ENCODE measurements at places on chromosomes 4 and X.

- DNase-seq = no peak
These were observed 236.1 kb downstream of the PARM1 start for GRCh38 chr4:75169020-75169419.

DNA sequence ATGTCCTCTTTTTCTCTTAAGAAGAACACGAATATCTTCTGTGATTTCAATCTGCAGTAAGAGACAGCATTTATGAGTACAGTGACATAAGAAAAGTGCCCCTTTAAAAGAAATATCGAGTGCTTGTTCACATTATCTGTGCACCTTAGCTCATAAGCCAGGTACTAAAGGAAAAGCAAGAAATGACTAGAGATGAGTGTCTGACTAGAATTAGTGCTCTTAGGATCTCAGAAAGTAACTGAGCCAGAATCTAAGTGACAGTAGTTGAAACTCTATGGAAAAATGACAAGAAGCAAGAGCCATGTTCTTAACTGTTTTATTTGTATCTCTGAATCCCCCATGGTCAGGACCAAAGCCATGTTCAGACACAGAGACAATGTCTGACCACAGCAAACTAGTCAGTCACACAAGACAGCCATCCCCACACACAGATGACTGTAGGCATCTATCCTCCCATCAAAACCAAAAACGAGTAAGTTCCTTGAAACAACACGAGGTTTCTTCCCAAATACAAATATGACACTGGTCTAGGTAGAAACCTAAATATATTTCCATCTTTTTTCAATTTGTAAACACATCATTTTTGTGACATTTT is 36.8 kb downstream of the ACSL4 start:
- DNase-seq = no peak

DNA sequence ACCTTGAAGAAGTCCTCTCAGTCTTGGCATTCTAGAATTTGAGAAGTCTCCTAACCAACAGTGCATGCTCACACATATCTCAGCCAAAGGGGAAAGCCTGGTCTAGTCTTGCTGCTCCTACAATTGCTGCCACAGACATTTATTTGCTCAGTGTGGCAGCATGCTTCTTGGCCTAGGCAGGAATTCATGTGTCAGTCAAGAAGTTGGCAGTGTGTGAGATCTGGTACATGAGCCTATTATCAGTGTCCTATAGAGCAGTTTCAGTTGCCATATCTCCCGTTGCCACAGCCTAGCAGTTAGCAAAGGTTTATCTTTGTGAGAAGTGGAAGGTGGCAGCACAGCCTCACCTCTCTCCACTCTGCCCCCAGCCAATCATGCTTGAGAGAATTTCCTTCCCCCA is 176.9 kb upstream of the ARHGEF9 start:
- DNase-seq = no peak

GRCh38 chr4:39712819-39713607 is 15.1 kb downstream of the UBE2K start:
- no peak for DNase-seq

DNA sequence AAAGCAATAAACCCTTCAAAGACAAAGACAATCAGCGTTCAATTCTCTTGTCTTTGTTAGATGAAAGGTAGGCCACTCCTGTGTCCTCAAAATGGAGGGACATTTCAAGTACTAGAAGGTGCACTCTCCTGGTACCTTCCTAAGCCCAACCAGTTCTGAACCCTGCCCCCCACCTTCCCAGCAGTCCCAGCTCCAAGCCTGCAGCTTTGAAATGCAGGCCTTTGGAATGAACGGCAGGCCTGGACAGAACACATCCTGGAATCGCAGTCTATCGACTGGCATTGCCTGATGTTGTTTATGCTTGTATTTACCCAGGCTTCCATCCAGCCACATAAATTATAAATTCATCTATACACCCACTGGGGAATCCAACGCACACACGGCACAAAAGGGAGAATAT is 47.4 kb downstream of the RASGEF1B start:
- peak; percentile 10 for DNase-seq

- DNase-seq = no peak
These were observed 23.9 kb downstream of the PRDM8 start for GRCh38 chr4:80221161-80221560.

- DNase-seq = no peak
These were observed 660.5 kb upstream of the ATOH1 start for GRCh38 chr4:93168053-93168452.

GRCh38 chr4:15002659-15003400 is 549 bp downstream of the CPEB2 start:
- DNase-seq = peak; percentile 78

DNA sequence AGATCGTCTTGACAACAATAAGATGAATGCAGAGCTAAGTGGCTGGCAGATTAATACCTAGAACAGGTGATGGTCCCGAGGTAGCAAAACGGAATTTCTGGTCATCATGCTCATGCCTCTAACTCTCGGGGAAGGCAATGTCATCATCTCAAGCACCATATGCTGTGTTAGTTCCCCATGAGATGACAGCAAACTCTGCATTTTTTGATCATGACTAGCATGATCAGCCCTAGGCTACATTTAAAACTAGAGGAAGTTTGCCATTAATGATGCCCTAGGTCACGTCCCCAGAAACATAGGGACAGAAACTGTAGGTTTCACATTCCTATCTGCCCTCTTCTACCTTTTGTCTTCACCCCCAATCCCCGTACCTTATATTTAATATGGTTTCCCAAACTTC is 11.6 kb downstream of the LPAR4 start:
- DNase-seq = no peak

DNA sequence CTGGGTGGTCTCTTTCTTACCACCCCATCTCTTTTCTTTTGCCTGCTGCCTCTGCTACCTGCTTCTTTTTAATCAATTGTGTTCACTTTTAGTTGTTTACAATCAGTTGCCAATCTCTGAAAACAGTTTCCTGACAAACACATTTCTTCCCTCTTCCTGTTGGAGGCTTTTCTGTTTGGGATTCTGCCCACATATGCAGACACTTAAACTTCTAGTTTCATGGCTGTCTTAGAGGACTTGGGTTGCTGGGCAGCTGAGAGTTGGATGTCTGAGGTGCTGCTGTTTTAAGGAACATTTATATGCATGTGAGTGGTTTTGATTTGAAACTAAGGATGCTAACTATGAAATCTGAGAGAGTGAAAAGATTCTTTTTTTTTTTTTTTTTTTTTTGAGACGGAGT is 112.3 kb upstream of the LIMCH1 start:
- no peak for DNase-seq

Measured in NCI-H82 (cell line).